CD8-positive, alpha-beta memory T cell (primary cell): ENCODE measurements at places on chromosomes 2 and 18. TPM values are rescaled to one million over a fixed set of nuclear protein-coding genes. Genes with fewer than 3 reads are reported as not detected.

SPC25 gene
- total RNA-seq: 24.1 TPM

SPIRE1 gene
- 9.9 TPM for total RNA-seq

ARHGAP15 gene
- 41.3 TPM for total RNA-seq

FOXI3 gene
- not detected for total RNA-seq

NPPC gene
- not detected for total RNA-seq

HOXD12 gene
- total RNA-seq: not detected

MGAT4A gene
- 66.8 TPM for total RNA-seq
